Neural progenitor cell (in vitro differentiated cells): ENCODE measurements at places on chromosomes 3 and 15. TPM values are rescaled to one million over a fixed set of nuclear protein-coding genes. Genes with fewer than 3 reads are reported as not detected.

DNA sequence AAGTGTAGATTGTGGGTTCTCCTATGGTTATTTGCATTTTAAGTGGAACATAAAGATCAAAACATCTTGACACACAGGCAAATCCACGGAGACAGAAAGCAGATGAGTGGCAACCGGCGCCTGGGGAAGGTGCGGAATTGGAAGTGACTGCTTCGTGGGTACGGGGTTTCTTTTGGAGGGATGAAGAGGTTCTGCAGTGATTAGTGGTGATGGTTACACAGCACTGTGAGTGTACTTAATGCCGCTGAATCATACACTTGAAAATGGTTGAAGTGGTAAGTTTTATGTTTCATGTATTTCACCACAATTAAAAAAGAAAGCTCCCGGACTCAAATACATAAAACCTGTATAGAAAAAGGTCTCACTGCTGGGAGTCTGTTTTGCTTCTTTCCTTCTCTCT is 18.5 kb upstream of the VPS33B start:
- H3K4me1 ChIP-seq: no peaks in the 10 kb centered on the region
- H3K27me3 ChIP-seq: no peaks in the 10 kb centered on the region
- no peaks in the 10 kb centered on the region for H3K36me3 ChIP-seq
- no peak for DNase-seq
- no peak overlapping the region for H3K27ac ChIP-seq
- no peak overlapping the region for H3K4me3 ChIP-seq

- no peak overlapping the region for H3K27ac ChIP-seq
- no peak for DNase-seq
- no peaks in the 10 kb centered on the region for H3K36me3 ChIP-seq
- H3K4me1 ChIP-seq: peaks cover 14% of the 10 kb centered on the region
Measured at GRCh38 chr15:77866186-77866585, 211.3 kb downstream of the TBC1D2B start.

GRCh38 chr3:180185650-180186049 is 148.9 kb upstream of the PEX5L start:
- no peaks in the 10 kb centered on the region for H3K27me3 ChIP-seq
- no peak overlapping the region for H3K27ac ChIP-seq
- H3K36me3 ChIP-seq: no peaks in the 10 kb centered on the region

- H3K36me3 ChIP-seq: no peaks in the 10 kb centered on the region
- peaks cover 80% of the 10 kb centered on the region for H3K27me3 ChIP-seq
- H3K27ac ChIP-seq: no peak overlapping the region
Measured at GRCh38 chr15:88804257-88804656, 1.0 kb downstream of the ACAN start.

TGM5 gene
- not detected in 2 replicates for total RNA-seq

NOX5 gene
- total RNA-seq: not detected in 2 replicates

ITGA11 gene
- not detected in 2 replicates for total RNA-seq

ILDR1 gene
- total RNA-seq: 0.07 and 0.22 TPM in 2 replicates

SLC22A13 gene
- 0.21 TPM in 1 of 2 replicates, not detected in the other for total RNA-seq

IL12A gene
- total RNA-seq: 0.77 and 0.79 TPM in 2 replicates

OXTR gene
- 2.0 and 3.9 TPM in 2 replicates for total RNA-seq
